ENCODE measurements at places on chromosomes 2 and 18. TPM values are rescaled to one million over a fixed set of nuclear protein-coding genes. Genes with fewer than 3 reads are reported as not detected.

DNA sequence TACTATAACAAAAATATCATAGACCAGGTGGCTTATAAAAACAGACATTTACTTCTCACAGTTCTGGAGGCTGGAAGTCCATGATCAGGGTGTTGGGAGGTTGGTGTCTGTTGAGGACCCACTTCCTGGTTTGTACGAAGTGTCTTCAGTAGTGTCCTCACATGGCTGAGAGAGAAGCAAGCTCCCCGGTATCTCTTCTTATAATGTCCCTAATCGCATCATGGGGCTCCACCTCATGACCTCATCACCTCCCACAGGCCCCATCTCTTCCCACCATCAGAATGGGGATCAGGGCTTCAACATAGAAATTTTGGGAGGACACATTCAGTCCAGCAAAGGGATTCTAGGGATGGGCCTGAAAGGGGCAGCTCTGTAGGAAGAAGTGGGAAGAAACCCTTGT is 4.8 kb upstream of the NIFK start:
- DNase-seq, result no peak

- no peak for DNase-seq
These were observed 997.4 kb upstream of the GYPC start for GRCh38 chr2:125658583-125658982.

RANBP2 gene
- 87.4 TPM for total RNA-seq

GRCh38 chr2:13014783-13015182 is 298.0 kb downstream of the TRIB2 start:
- DNase-seq, result no peak

DNA sequence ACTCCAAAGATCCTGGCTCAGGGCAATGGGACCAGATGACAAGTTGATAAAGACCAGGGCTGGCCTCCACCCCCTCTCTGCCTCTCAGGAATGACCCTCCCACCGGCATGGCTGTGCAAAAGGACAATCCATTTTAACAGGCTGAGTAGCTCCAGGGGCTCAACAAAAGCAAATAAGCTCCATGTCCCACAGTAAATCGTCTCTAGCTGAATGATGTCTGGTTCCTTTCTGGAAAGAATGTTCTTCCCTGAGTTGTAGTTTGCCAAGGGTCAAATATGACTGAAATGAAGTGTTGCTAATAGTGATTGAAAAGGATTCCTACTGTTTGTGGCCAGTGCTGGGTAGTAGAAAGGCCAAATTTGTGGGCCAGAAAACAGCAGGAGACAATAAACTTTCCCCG is 434.4 kb upstream of the ETAA1 start:
- DNase-seq, result no peak

GRCh38 chr18:47992976-47993375 is 62.5 kb upstream of the SMAD2 start:
- DNase-seq, result no peak

DNA sequence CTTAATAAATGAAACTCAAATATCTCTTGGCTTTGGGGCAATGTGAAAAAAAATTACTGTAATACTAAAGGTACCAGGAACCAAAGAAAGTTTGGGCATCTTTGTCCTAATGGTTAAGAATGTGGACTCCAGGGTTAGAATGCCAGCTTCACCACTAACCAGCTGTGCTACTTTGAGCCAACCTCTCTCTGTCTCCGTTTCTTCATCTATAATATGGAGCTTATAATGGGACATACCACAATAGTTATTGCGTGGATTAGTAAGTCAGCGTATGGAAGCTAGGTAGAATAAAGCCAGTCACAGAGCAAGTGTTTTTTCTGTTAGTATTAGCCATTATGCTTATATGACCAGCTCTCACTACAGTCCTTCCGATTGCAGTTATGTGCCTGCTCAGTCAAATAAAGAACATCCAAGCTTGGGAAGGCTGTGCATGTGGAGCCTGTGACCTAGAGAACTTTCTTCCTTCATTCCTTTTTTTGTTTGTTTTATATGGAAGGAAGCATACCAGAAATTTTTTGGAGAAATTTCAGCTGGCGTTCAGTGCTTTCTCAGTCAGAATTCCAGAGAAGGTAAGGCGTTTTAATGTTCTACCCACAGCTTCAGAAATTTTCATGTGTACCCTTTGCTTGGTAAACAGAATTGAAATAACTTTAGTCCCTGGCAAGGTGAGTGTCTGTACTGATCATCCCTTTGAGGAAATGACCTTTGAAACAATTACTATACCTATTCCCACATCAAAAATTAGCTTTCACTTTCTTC is 114.0 kb upstream of the RND3 start:
- no peak for DNase-seq
